ENCODE measurements at places on chromosomes 2 and 18. TPM values are rescaled to one million over a fixed set of nuclear protein-coding genes. Genes with fewer than 3 reads are reported as not detected.

ASB18 gene
- total RNA-seq: not detected

ELP2 gene
- total RNA-seq: 111 TPM

- no peak for DNase-seq
Observed at GRCh38 chr2:194116861-194117260, 1540.2 kb upstream of the SLC39A10 start.

- no peak for DNase-seq
Observed at GRCh38 chr2:220134756-220135534, 507.5 kb downstream of the SLC4A3 start.

GRCh38 chr2:42796427-42797248 is 4.3 kb upstream of the HAAO start:
- DNase-seq: no peak

AP1S3 gene
- total RNA-seq: 52.7 TPM

DNA sequence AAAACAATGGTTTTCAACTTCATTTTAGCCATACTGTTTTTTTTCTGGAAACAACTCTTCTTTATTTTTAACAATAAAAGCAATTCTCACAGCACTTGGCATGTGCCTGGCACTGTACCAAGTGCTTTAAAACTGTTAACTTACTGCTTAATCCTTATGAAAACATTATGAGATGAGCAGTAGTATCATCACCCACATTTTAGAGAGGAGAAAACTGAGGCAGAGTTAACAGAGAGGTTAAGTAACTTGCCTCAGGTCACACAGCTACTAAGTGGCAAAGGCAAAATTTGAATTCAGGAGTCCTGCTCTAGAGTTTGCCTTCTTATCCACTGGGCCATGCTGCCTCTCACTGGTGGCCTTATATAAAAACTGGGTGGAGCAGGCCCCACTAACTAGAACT is 23.2 kb downstream of the CTIF start:
- DNase-seq: no peak

GRCh38 chr18:40367576-40367975 is 1587.5 kb upstream of the PIK3C3 start:
- no peak for DNase-seq

DNA sequence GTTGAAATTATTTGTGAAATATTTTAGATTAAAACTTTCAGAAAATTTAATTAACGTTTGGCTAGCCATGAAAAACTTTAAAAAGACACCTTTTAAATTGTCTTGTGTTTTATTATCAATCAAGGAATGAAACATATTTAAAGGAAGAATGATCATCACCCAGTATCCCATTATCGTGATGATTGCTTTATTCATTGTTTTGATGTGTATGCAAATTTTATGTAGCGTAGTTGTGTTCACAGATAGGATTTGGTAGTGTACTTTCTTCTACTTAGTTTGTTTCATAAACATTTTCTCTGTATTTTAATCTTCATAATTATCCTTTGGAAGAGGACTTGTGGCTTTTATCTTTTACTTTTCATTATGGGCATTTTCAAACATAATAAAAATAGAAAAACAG is 7.8 kb downstream of the GRHL1 start:
- no peak for DNase-seq

TRIM43 gene
- total RNA-seq: not detected

RESP18 gene
- not detected for total RNA-seq

DNA sequence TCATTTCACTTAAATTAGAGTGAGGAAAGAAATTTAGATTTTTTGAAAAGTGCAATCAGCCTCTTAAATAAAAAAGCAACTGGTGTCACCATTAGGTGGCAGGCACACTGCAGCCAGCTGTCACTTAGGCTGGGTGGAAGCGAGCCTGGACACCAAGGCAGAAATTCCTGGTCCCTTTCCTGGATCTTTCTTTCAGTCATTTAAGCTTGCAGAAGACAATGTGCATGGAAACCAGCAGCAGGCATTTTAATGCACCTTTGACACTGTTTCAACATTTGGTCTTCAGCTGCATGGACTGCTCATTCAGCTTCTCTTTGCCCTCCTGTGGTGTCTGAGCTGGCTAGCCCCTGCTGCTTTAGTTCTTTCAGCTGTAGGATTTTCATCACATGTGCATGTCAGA is 61.0 kb downstream of the AQP4 start:
- DNase-seq: no peak

NR4A2 gene
- total RNA-seq: 6.6 TPM

DPY30 gene
- total RNA-seq: 45.7 TPM

GRCh38 chr18:40041951-40042350 is 1913.1 kb upstream of the PIK3C3 start:
- DNase-seq: no peak

DNA sequence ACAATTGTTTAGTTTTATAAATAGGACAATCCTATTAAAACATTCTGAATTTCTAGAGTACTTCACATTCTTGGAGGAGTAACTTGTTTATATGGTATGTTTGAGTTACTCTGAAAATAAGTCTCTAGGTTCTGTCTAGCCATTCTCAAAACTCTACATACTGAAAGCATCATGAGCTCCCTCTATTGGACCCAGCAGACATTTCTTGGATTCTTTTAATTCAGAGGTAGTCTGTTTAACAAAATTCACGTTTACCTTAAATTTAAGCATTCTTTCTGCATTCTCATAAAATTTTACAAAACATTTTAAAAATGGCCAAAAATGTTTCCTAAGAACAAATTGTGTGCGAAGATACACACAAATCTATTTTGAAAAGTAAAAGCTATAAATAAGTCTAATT is 15.3 kb downstream of the SP9 start:
- no peak for DNase-seq

- no peak for DNase-seq
Observed at GRCh38 chr18:49690312-49690711, 123.0 kb downstream of the ACAA2 start.

PLCL1 gene
- 2.9 TPM for total RNA-seq

- peak; percentile 75 for DNase-seq
Observed at GRCh38 chr2:28395334-28396061, 2.8 kb downstream of the FOSL2 start.

TMEM37 gene
- 2.2 TPM for total RNA-seq

DNA sequence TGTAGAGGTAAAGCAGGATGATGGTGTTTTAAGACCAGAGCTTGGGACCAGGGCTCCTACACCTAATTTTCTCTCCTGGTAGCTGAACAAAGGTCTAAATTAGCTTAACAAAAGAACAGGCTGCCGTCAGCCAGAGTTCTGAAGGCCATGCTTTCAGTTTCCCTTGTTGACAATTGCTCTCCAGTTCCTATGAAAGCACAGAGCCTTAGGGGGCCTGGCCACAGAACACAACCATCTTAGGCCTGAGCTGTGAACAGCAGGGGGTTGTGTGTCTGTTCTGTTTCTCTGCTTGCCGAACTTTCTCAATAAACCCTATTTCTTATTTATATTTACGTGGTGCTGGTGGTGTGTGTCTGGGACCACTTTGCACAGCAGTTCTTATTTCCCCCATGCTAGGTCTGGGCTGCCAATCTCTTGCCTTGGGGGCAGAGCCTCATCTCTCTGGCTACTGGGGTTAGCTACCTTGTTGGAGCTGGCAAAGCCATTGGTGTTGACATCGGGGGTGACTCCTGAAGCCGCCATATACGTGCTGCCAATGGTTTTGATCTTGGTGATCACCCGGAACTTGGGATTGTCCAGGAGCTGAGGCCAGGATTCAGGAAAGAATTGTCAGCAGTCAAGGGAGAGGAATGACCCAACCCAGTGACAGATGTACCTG is 29.0 kb downstream of the CENPO start:
- peak; percentile 32 for DNase-seq

SERPINB13 gene
- total RNA-seq: not detected

TRAF3IP1 gene
- total RNA-seq: 22.4 TPM

DNA sequence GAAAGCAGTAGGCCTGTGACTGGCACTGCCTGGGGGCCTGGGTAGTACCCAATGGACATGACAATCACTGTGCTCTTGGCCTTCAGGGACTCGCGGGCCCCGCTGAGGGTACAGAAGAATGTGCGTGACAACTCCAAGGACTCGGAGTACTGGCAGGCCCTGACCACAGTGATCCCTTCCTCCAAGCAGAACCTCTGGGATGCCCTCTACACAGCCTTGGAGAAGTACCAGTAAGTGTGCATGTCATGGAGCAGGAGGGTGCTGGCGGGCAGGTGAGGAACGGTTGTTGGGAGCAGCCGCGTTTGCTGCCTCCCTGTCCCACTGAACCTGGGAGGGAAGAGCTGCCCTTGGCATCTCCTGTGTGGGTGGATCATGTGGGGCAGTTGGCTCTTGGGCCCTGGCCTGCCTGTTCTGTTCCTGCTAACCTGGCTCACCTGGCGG is 23.3 kb downstream of the OTOF start:
- no peak for DNase-seq

CYP27C1 gene
- 0.73 TPM for total RNA-seq

- peak; percentile 66 for DNase-seq
Observed at GRCh38 chr2:37376421-37377186, 32.2 kb downstream of the QPCT start.

MYO7B gene
- total RNA-seq: 0.78 TPM

GRCh38 chr2:77602771-77603170 is 80.6 kb upstream of the LRRTM4 start:
- DNase-seq: no peak

IL1A gene
- 5.9 TPM for total RNA-seq

LRP1B gene
- total RNA-seq: 0.89 TPM

- no peak for DNase-seq
Observed at GRCh38 chr18:46320928-46321711, 216.9 kb downstream of the HAUS1 start.

ALK gene
- total RNA-seq: 0.36 TPM

DNA sequence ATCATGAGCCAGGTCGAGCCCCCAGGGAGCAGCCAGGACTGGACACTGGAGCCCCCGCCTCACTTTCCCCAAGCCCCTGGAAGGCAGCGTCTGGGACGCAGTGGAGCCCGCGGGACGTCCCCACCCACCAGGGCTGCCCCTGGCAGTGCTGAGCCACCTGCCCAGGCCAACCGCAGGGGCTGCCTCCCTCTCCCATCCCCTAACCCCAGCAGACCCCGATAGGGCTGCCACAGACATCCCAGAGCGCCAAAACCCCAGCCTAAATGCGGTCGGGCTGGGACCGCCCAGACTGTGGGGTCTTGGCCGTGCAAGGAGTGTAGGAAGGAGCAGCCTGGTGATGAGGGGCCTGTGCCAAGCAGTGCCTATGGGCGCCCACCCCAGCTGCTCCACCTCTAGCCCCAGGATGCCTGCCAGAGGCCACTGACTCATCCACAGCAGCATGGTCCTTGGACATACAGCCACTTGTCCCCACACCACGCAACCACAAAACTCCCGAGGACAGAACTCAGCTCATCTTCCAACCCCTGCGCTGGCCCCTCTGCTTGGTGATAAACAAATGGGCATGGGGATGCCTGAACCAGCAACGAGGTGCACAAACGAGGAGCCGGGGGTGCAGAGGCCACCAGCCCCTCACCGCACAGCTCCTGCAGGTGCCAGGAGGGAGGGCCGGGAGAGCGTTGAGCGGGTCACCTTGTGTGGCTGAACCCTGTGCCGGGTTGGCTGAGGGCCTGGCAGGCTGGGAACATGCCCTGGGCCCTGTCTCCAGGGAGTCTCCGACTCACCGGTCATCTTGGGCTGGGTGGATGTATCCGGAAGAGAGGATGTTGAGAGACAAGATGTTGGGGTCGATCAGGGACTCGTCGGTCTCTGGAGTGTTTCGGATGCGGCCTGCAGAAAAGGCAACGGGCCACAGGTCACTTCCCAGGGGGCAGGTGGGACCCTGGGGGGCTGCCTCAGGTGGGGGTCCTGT is 44.9 kb downstream of the AQP12A start:
- no peak for DNase-seq

DNA sequence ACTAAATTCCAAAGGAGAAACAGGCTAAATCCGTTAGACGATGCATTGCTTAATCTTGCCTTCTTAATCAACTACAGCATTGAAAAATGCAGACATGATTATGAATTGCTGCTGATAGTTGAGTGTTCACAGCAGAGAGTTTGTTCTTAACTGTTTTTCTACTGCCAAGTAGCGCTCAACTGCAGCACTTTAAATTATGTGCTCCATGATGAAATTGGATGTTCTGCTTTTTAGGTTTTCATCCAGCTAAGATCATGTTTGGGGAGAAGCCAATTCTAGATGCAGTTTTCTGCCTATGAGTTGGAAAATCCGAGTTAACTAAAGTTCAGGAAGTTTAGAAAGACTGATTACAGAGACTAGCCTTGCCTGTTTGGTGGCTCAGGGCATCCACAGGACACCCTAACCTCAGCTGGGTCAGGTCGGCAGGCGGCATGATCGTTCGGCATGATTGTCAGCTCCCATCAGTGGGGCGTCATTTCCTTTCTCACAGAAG is 119.4 kb upstream of the PIEZO2 start:
- no peak for DNase-seq

DNA sequence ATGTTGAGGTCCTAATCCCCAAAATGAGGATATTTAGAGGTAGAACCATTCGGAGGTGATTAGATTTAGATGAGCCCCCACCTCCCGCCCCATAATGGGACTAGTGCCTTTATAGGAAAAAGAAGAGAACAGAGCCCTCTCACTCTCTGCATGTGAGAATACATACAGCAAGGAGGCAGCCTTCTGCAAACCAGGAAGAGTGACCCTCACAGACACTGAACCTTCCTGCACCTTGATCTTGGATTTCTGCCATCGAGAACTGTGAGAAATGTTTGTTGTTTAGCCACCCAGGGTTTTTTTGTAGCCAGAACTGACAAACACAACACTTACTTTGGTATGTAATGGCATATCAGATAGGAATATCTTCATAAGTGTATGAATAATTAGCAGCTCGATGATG is 83.7 kb downstream of the XIRP2 start:
- DNase-seq: no peak

DNA sequence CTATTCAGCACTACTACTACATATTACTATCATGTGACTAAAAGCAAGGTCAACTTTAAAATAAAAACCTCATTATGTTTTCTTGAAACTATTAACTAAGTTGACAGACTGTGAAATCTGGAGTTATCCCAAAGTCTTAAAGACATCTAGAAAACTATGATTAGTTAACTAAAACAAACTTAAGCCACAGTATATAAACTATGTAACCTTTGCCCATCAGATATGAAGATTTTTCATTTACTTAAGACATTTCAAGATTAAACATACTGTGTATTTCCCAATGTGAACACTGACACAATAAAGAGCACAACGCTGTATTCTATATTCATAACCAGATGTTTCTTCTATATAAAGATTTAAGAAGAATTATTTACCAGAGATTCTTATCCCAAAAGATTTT is 33.5 kb upstream of the CACNB4 start:
- DNase-seq: no peak

- no peak for DNase-seq
Observed at GRCh38 chr2:8980096-8980495, 23.4 kb downstream of the MBOAT2 start.
